ENCODE measurements at places on chromosomes 1 and 21.

DNA sequence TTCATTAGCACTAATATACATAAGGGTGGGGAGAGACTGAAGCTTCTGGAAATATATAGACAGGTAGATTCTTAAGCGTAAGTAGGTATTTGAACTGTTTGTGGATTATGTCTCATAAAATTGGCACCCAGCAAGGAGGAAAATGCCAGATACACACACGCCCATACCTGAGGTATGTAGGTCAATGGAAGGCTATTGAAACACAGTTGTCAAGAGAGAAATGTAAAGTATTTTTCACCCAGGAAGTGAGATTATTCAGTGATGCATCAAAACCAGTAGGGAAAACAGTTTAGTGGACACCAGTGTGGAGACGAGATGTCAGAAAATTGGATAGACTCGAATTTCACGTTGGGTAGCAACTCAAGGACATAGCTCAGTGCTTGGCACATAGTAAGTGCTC, 4.7 kb upstream of the RSPH1 start:
- DNase-seq: no peak

DNA sequence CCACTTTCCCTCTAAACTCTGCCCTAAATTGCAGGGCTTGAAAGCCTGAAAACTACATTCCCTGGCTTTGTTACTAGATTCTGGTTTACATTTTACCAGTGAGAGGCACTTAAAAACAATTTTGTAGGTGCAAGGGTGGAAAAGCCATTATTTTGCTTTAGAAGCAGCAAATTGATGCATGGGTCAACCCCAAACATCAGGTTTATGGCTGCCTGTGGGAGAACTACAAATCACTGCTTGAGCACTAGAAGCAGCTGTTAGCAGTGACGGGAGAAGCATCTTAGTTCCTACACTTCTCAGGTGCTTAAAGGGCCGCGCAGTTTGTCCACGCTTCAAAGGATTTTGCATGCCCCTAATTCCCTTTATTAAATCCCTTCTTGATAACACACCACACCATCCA, 417.2 kb downstream of the PCP4 start:
- no peak for DNase-seq

- DNase-seq: peak; percentile 95
Measured at GRCh38 chr1:160342953-160343869, at the start of the genes COPA and NCSTN. Gene COPA, minus strand, starts transcription at chr1:160343250. Its CDS starts 80 bp downstream, at chr1:160343170. Gene NCSTN, plus strand, starts transcription at chr1:160343383. Its CDS starts 14 bp downstream, at chr1:160343397.

DNA sequence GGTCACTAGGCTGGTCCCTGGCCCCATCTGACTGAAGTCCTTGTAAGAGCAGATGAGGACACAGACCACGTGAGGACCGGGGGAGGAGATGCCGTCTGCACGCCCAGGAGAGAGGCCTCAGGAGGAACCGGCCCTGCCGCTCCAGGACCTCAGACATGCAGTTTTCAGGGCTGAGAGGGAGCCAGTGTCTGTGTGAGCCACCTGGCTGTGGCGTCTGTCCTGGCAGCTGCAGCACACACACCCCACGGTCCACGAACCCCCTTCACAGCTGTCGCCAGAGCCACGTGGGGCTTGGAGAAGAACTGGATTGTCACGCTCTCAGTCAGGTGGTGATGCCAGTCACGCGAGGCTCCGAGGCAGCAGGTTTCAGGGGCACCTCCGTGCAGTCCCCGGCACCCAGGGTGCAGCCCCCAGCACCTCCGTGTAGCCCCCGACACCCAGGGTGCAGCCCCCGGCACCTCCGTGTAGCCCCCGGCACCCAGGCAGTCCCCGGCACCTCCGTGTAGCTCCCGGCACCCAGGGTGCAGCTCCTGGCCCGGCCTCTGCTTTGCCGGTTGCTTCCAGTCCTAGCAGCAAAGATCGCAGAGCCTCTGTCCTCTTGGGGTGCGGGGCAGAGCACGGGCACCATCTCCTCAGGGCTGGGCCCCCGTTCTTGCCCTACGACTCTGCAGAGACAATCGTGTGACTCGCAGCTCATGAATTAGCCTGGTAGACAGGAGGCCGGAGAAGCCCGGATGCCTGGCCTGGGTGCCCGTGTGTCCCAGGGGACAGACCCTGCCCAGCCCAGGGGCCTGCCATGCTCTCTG, 19.0 kb upstream of the SUMO3 start:
- no peak for DNase-seq

GRCh38 chr21:32410916-32411315, 1.6 kb upstream of the EVA1C start:
- no peak for DNase-seq

- DNase-seq: no peak
Measured at GRCh38 chr1:221392453-221392852, 349.4 kb downstream of the DUSP10 start.

DNA sequence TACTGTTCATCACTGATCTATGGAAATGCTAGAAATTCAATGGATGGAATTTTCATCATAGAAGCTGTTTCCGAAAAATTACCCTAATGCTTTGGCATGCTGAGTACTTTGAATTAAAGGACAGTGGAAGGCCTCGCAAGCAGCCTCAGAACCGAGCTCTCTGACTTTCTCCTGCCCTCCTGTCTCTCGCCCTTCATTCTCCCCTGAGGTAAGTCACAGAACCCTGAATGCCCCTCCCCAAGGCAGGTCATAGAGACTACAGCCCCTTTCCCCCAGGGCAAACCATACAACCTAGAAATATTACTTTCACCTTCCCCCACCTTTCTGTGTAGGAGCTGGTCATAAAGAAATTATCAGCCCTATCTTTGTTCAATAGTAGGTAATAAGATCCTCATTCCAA, 74.8 kb downstream of the LRIG2 start:
- no peak for DNase-seq

GRCh38 chr1:24266998-24267397, 52.2 kb upstream of the GRHL3 start:
- no peak for DNase-seq

- peak; percentile 53 for DNase-seq
Measured at GRCh38 chr1:112614460-112615065, 4.4 kb downstream of the ST7L start.

DNA sequence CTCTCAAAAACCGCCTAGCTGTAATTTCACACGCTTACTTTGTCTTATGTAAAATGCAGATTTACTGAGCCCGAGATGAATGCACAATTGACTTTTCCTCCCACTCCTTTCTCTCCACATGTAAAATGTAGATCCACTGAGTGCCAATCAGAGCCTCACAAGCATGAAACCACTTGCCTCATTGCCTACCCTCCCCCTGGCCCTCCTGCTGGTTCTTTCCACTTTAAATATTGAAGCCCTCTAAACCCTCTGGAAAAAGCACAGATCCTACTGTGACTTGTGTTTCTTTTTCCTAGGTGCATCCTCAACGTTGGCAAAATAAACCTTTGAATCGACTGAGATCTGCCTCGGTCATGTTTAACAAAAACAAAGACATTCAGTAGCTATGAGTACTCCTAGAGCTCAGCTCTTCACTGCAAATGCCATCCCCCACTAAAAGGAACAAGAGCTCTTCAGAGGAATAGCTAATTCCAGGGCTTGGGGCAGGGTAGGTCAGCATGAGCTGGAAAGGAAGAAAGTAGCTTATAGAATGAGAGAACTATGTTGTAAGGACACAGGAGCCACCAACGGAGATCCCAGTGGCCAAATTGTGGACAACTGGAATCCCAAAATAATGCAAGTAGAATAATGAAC, 365.5 kb upstream of the RUNX1 start:
- no peak for DNase-seq

DNA sequence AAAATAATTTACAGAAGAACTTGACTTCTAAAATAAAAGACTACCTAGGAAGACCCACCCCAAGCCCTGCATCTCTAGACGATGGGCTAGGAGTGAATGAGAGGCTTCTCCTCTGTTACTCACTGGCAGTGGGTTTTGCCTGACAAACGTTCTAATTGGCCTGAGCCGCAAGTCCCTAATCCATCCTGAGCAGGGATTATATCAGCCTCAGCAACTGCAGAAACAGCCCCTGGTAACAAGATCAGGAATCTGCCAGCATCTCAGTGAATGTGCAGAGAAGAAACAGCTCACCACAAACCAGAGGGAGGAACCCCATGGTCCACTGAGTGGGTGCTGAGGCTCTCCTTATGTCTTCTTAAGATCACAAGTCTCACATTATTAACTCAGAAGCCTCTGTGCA, 240.6 kb downstream of the BRINP2 start:
- DNase-seq: no peak

DNA sequence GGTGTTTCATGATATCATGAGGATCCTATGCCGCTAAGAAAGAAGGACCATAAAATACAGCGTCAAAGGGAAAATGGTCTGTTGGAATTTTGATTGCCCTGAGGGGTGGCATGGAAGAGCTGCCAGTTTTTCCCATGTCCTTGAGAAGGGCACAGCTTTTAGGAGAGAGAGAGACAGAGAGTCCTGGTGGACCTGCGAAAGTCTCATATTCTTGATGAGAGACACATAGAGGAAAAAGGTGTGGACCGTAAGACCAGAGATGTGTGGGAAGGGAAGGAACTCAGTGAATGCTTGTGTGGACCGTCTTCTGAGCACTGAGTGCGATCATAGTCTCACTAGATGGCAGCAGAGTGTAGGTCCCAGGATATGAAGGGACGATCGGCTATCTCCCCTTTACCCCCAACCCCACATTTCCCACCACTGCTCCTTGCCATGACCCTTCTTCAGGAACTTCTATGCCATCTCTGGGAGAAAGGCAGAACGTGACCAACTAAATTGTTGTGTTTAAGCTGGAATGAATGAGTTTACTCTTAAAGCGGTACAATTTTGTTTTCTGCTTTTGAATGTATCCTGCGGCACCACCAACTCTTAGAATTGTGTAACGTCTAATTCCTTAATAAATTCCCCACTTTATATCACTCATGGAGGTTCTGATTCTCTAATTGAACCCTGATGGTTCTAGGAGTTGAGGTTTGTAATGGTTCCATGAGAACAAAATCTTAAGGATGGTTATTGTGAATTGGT, 117.7 kb downstream of the CTH start:
- no peak for DNase-seq
